Ammon's horn (tissue), 1 donor: ENCODE measurements at places on chromosomes 13 and 19.
A peak's percentile ranks its signal among the peaks of the same experiment; 100 is the strongest.

- DNase-seq, result no peak
Observed at GRCh38 chr13:107466326-107467099, 748.8 kb downstream of the LIG4 start.

GRCh38 chr13:85799097-85799582, at the start of gene SLITRK6:
TSS of gene SLITRK6 (minus strand) at chr13:85799419. CDS start at chr13:85796508, 2,911 bp downstream.
- no peak for DNase-seq

- no peak for DNase-seq
Observed at GRCh38 chr13:59533561-59534555, 629.9 kb downstream of the DIAPH3 start.

DNA sequence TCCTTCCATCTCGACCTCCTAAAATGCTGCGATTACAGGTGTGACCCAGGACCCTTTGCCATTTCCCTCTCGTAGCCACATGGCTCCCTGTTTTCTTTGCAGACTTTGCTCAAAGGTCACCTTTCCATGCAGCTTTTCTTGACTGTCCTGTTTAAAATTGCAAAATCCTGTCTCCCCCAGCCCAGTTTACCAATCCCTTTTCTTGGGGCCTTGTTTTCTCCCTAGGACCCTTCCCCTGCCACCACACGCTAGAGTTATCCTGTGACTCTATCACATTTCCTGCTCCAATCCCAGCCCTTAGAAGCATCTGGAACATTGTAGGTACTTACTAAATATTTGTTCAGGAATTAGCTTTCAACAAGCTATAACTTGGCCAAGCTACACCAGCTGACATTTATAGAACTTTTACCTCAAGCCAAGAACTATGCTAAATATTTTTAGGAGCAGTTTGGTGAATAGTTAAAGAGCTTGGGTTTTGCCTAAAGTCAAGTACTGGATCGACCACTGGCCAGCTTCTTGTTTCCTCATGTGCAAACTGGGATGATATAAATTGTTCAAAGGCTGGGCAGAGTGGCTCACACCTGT, 9.1 kb upstream of the SERTAD3 start:
- DNase-seq, result no peak

DNA sequence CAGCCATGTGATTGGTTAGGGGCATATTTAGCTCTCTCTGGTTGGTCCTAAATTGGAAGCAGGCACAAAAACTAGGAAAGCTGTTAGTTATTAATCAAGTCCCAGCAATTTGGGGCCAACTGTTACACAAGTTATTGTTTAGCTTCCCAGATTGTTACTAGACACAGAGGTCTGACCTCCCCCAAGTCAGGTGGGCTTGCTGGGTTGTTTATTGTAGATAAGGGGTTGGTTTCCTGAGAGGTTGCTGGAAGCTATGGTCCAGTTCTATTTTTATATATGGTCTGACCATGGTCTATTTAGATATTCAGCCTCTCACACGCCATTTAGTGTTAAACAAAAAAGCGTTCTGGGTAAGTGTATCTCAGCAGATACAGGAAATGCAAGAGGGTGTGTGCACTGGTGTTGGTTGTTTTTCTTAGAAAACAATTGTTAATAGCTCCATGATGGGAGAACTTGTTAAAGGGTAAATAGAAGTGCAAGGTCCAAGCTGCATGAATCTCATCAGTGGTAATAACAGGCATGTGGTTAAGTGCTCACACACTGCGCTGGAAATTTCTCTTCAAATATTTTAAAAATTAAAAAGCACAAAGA, 150.0 kb downstream of the RAP2A start:
- DNase-seq, result no peak

GRCh38 chr19:56015756-56016155, 29.2 kb downstream of the NLRP5 start:
- no peak for DNase-seq

GRCh38 chr13:41352935-41353840, 42.1 kb downstream of the NAA16 start:
- DNase-seq, result peak; percentile 29

DNA sequence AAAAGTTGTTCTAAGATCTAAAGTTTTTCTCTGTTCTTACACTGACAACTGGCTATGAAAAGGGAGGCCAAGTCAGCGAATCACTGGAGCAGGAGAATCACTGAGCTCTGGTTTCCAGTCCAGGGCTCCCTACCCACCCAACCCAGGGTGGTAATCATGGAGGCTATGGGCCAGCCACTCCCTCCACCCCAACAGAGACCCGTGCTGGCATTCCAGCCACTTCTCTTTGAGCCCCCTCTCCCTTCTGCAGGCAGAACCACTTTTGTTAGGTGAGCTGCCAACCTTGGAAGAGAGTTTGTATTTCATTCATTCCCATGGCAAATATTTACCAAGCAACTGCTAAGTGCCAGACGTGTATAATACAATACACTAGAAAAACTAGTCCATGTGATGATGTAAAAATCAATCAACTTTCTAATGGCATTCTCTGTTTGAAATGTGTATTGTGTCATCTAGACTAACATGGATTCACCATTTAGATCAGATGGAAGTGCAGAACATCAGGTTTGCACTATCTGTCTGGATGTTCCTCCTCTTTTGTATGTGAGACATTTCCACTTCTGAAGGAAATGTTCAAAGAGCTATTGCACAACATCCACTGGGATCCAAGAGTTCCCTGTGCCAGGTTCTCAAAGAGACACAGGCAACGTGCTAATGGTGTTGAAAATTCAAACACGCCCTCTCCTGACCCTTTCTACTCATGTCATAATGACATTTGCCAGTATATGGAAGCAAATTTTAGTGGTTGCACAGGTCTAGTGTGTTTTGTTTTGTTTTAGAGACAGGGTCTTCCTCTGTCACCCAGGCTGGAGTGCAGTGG, 5.3 kb downstream of the MLNR start:
- no peak for DNase-seq

DNA sequence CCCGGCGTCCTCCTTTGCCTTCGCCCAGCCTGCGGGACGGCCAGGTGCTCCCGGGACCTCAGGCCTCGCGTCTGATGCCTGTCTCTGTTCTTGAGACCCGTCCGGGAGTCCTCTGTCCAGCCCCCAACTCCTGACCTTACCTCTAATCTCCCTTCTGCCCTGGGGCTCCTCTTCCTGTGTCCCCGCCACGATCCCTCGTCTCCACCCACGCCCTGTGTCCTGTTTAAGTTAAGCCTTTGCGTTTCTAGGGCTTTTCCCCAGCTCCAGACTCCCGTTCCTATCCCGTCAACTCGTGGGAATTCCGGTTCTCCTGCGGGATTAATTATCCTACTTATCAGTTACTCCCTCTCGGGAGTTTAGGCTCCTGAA, 686 bp downstream of the LENG8 start:
- DNase-seq, result no peak

- no peak for DNase-seq
Observed at GRCh38 chr19:14072535-14073260, at the start of gene MISP3. TSS of gene MISP3 (plus strand) at chr19:14072786. CDS start at chr19:14073310, 524 bp downstream.

- DNase-seq, result no peak
Observed at GRCh38 chr13:46100191-46100815, 4.5 kb downstream of the CPB2 start.

DNA sequence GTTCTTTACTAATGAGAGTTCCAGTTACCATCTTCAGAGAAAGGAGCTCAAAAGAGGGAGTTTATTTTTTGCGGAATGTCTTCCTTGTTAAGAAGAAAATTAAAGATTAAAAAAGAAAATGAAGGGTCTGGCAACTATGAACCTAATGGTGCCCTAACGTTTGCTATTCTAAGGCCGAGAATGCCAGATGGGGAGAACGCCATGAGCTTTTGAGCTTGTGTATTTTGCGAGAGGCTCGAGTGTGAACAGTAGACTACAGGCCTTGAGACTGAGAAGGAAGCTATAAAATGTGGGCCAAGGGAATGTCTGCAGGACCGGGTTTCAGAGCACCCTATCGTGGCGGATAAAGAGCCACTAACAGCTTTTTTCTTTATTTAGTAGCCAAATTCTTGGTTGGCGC, 6.7 kb downstream of the FGF14 start:
- DNase-seq, result peak; percentile 4

GRCh38 chr13:62432295-62432694, 1016.6 kb upstream of the PCDH20 start:
- DNase-seq, result no peak

DNA sequence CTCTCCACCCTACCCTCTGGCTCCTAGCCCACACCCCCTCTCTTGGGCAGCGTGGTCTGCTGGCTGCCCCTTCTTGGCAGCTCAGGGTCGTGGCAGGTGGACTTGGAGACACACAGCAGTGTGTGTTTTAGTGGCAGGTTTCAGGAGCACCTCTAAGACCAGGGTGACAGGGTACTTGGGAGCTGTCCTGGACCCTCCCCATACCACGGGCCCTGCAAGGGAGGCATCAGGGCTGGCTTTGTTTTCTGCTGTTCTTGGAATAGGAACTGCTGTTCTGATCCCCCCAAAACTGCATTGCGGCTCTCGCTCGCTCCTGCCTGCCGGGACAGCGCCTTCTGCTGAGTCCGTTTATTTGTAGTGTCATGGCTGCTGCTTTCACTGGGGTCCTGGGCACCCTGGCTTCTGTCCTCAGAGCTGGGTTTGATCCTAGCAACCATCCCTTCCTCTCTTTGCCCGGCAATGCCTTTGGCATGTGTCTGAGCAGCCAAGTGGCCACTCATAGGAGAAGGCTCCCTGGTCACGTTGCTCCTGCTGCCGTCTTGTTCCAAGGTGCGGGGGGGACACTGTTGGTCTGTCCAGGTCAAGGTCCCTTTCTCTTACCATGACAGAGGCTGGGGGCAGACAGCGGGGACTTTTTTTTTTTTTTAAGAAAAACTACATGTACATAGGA, 12.1 kb downstream of the COMP start:
- DNase-seq, result no peak

- no peak for DNase-seq
Observed at GRCh38 chr13:43195551-43195950, 172.2 kb downstream of the DNAJC15 start.

DNA sequence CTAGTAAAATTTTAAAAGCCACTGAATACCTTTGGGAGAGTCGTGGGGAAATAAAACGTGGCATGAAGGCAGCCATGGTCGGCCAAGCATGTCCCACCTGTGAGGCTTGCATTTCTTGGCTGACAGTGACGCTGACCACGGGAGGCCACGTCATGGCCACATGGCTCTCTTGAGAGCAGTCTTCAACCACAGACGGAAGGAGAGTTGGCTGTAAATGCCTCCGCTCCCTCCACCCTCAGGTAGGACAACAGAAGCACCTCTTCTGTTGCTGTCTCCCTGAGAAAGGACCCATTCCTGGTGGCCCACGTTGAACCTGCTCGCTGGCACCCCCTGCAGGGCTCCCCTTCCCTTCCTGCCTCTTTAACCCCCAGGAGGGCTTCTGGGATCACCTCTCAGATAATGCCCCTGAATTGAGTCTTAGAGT, 10.6 kb upstream of the LRRC25 start:
- DNase-seq, result no peak

GRCh38 chr19:43545276-43545675, 12.3 kb downstream of the ZNF575 start:
- DNase-seq, result no peak

- DNase-seq, result peak; percentile 35
Observed at GRCh38 chr13:45521297-45521696, 56.6 kb downstream of the COG3 start.

GRCh38 chr19:6061376-6062130, 48.7 kb downstream of the RFX2 start:
- DNase-seq, result no peak

GRCh38 chr19:49749055-49749716, 13.9 kb downstream of the TSKS start:
- no peak for DNase-seq

GRCh38 chr19:35915443-35915842, 7.3 kb upstream of the TYROBP start:
- no peak for DNase-seq

GRCh38 chr13:98947925-98948324, 29.9 kb downstream of the DOCK9 start:
- DNase-seq, result no peak

DNA sequence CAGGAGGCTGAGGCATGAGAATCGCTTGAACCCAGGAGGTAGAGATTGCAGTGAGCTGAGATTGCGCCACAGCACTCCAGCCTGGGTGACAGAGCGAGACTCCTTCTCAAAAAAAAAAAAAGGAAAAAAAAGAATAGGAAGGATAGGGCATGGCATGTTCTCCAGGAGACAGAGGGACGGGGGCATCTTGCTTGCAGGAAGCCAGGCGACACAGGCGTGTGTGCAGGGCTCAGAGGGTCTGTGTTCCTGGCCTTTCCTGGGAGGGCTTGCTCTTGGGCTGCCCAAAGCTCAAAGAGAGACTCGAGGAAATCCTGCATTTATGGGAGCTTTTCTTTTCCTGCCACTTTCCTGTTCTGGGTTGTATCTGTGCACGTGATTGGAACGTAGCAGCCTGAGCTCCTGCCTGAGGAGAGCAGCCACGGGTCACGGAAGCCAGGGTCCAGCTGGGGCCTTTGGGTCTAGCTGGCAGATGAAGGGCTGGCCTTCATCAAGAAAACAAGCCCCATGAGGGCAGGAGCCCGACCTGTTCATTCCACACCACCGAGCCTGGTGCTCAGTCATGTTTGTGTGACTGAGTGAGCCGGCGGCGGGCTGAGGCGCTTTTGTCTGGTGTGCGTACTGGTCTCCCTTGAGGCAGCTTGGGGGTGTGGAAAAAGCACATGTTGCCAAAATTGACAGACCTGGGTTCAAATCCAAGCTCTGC, 44.5 kb downstream of the CAPN12 start:
- no peak for DNase-seq

GRCh38 chr13:33323801-33324510, 38.4 kb upstream of the STARD13 start:
- no peak for DNase-seq

DNA sequence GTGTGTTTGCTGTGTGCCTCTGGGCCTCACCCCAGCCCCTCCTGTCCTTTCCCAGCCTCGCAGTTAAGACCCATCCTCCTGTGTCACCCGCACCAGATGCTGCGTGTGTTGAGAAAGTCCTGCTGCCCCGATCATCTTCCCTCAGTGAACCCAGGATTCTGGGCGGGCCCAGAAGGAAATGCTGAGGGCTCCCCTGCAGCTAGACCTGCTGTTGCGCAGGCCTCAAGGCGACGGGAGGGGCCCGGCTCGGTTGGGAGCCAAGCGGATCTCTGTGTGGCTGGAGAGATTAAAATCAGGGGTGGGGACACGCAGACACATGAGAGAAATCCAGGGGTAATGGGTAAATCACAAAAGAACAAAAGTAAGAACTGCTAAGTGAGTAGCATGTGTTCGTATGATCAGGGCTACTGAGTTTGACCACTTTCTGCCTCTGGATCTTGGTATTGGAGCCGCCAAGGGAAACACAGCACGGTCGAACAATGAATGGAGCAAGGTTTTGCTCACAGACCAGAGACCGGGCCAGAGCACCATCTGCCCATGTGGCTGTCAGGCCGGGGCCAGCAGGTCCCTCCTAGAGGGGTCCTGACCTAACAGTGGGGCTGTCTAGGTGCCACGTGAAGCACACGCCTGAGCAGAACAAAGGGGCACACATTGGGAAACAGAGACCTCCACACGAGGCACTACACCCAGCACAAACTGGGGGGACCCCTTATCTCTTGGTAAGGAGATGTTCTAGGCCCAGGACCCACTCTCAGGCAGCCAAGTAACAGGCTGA, 7.1 kb downstream of the ZSCAN1 start:
- no peak for DNase-seq

GRCh38 chr19:55461974-55462626, 658 bp upstream of the ISOC2 start:
- peak; percentile 24 for DNase-seq
